ENCODE measurements at places on chromosomes 7 and 10.

- no peaks in the 10 kb centered on the region for H3K36me3 ChIP-seq
- H3K4me3 ChIP-seq, result peak overlapping the region; percentile 34
- DNase-seq, result peak; percentile 76
- peak overlapping the region; percentile 43 for H3K27ac ChIP-seq
- H3K27me3 ChIP-seq, result peaks cover 5% of the 10 kb centered on the region
- peaks cover 9% of the 10 kb centered on the region for H3K4me1 ChIP-seq
These were observed 69.5 kb upstream of the ZNF438 start for GRCh38 chr10:31101123-31101522.

DNA sequence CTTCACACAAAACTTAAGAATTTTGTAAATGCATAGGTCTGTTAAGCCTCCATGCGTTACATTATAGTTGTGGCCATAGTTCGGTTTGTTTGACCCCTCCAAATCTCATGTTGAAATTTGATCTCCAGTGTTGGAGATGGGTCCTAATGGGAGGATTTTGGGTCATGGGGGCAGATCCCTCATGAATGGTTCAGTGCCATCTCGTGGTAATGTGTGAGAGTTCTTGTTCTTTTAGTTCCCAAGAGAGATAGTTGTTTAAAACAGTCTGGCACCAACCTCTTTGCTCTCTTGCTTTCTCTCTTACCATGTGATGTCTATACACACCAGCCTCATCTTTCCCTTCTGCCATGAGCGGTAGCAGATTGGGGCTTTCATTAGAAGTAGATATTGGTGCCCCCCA is 264.3 kb downstream of the TCF7L2 start:
- H3K36me3 ChIP-seq, result no peaks in the 10 kb centered on the region
- DNase-seq, result no peak
- H3K27me3 ChIP-seq, result peaks cover 34% of the 10 kb centered on the region
- H3K4me3 ChIP-seq, result no peak overlapping the region
- H3K4me1 ChIP-seq, result no peaks in the 10 kb centered on the region

- H3K4me1 ChIP-seq, result no peaks in the 10 kb centered on the region
- no peak for DNase-seq
- peaks cover 20% of the 10 kb centered on the region for H3K27me3 ChIP-seq
- H3K4me3 ChIP-seq, result no peak overlapping the region
These were observed 104.2 kb upstream of the EEPD1 start for GRCh38 chr7:36048902-36049240.

- H3K4me3 ChIP-seq, result no peak overlapping the region
- H3K27me3 ChIP-seq, result peaks cover 6% of the 10 kb centered on the region
- no peak overlapping the region for H3K27ac ChIP-seq
- no peaks in the 10 kb centered on the region for H3K36me3 ChIP-seq
- DNase-seq, result no peak
- no peaks in the 10 kb centered on the region for H3K4me1 ChIP-seq
These were observed 101.4 kb downstream of the ANK3 start for GRCh38 chr10:60288256-60288655.

- no peak overlapping the region for H3K4me3 ChIP-seq
- H3K4me1 ChIP-seq, result no peaks in the 10 kb centered on the region
- H3K27me3 ChIP-seq, result peaks cover 2% of the 10 kb centered on the region
- no peak for DNase-seq
These were observed 151.6 kb upstream of the SLC26A5 start for GRCh38 chr7:103597606-103598005.

GRCh38 chr7:29886827-29887226 is 80.5 kb downstream of the WIPF3 start:
- H3K27me3 ChIP-seq, result peaks cover 6% of the 10 kb centered on the region
- no peak overlapping the region for H3K4me3 ChIP-seq
- no peak for DNase-seq

GRCh38 chr10:10644008-10644646 is 373.5 kb upstream of the CELF2 start:
- H3K4me1 ChIP-seq, result no peaks in the 10 kb centered on the region
- no peak for DNase-seq
- no peak overlapping the region for H3K4me3 ChIP-seq

GRCh38 chr7:138228119-138228518 is 151.9 kb downstream of the AKR1D1 start:
- H3K4me3 ChIP-seq, result no peak overlapping the region
- no peak overlapping the region for H3K27ac ChIP-seq
- DNase-seq, result no peak
- H3K27me3 ChIP-seq, result no peaks in the 10 kb centered on the region
- H3K36me3 ChIP-seq, result no peaks in the 10 kb centered on the region
- H3K4me1 ChIP-seq, result no peaks in the 10 kb centered on the region

DNA sequence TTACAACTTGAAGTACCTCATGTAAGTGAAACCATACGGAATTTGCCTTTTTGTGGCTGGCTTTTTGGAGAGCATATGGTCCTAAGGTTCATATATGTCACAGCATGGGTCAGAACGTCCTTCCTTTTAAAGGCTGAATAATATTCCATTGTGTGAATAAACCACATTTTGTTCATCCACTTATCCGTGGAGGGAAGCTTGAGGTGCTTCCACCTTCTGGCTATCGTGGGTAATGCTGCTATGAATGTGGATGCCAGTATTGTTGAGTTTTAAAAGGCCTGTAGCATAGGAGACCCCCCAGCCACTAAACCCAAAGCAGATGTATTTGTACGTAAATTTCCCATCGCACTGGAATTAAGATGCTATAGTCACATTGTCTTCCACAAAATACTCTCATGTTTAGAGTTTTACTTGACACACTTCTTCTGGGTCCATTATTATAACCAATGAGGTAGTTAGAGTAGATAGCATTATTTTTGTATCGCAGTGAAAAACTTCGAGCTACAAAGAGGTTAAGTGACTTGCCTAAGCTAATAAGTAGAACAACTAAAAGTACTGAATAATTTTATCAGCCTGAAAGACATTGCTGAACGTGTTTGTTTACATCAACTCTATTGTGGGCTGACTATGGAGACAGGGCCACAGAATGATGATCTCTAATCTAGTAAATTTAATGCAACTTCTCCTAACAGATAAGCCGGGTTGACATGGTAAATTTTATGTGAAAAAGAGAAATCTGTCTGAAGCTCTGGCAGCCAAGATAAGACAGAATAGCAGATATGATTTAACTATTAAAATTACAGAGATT is 183.0 kb upstream of the CTBP2 start:
- H3K4me3 ChIP-seq, result no peak overlapping the region
- H3K4me1 ChIP-seq, result no peaks in the 10 kb centered on the region
- no peaks in the 10 kb centered on the region for H3K36me3 ChIP-seq
- no peak for DNase-seq

GRCh38 chr10:3465406-3465891 is 292.9 kb upstream of the PITRM1 start:
- H3K4me1 ChIP-seq, result peaks cover 19% of the 10 kb centered on the region
- H3K27me3 ChIP-seq, result peaks cover 12% of the 10 kb centered on the region
- no peak overlapping the region for H3K4me3 ChIP-seq
- no peak overlapping the region for H3K27ac ChIP-seq
- DNase-seq, result no peak

- no peak for DNase-seq
- H3K27me3 ChIP-seq, result no peaks in the 10 kb centered on the region
- peaks cover 22% of the 10 kb centered on the region for H3K4me1 ChIP-seq
- no peak overlapping the region for H3K27ac ChIP-seq
- H3K4me3 ChIP-seq, result no peak overlapping the region
These were observed 66.6 kb downstream of the CUBN start for GRCh38 chr10:17062955-17063484.

DNA sequence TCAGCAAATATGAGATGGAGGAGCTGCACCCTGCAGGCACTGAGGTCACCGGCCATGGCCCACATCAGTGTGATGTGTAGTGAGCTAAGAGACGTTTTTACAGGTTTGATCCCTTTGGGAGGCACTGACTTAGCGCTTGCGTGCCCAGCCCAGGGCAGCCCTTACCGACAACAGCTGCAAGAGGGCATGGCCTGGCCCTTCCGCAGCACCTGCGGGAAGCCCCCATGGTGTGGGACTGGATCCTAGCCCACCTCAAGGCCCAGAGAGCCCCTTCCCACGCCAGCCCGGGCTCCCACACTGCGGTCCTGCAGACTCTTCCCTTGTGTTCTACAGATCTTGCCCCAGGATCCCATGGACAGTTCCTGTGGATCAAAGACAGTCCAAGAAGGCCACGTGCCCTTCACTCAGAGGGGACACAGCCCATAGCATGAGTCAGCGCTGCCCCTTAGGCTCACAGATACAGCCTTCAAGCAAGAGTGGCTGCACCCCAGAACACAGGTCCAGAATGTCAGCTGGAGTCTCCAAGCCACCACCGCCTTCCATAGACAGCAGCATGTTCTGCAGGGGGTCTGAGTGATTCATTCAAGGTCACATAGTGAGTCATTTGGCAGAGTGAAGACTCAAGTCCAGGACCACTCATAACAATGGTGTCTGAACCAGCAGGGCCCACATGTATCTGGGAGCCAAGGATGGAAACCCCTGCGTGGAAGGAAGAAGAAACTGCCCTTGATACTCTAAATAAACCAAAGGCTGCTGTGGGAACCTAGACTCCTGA is 25.4 kb downstream of the TLL2 start:
- no peaks in the 10 kb centered on the region for H3K36me3 ChIP-seq
- no peak for DNase-seq
- H3K27me3 ChIP-seq, result peaks cover 22% of the 10 kb centered on the region
- H3K4me3 ChIP-seq, result no peak overlapping the region
- peaks cover 4% of the 10 kb centered on the region for H3K4me1 ChIP-seq
- no peak overlapping the region for H3K27ac ChIP-seq

DNA sequence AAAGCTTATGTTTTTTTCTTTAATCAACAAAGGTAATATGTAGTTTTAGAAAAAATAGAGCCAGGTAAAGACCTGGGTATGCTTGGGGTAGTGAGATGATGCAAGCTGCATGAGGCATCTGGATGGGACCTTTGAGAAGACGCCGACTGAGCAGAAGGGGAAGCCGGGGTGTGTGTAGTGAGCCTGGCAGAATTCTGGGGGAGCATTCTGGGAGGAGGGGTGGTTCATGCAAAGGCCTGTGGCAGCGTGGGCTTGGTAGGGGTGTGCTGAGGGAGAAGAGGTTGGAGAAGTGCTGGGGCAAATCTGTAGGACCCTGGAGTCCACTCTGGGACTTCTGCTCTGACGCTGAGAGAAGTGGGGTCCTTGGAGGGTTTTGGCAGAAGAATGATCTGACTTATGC is 33.9 kb upstream of the SHH start:
- H3K27ac ChIP-seq, result no peak overlapping the region
- DNase-seq, result no peak
- H3K27me3 ChIP-seq, result no peaks in the 10 kb centered on the region
- H3K4me1 ChIP-seq, result no peaks in the 10 kb centered on the region
- no peaks in the 10 kb centered on the region for H3K36me3 ChIP-seq

GRCh38 chr7:87432536-87432935 is 42.9 kb downstream of the ABCB4 start:
- DNase-seq, result no peak
- no peaks in the 10 kb centered on the region for H3K36me3 ChIP-seq
- H3K4me3 ChIP-seq, result no peak overlapping the region
- H3K4me1 ChIP-seq, result no peaks in the 10 kb centered on the region
- peaks cover 11% of the 10 kb centered on the region for H3K27me3 ChIP-seq
- no peak overlapping the region for H3K27ac ChIP-seq

- no peaks in the 10 kb centered on the region for H3K36me3 ChIP-seq
- no peak for DNase-seq
- no peaks in the 10 kb centered on the region for H3K27me3 ChIP-seq
- H3K4me3 ChIP-seq, result no peak overlapping the region
- H3K27ac ChIP-seq, result no peak overlapping the region
These were observed 75.8 kb downstream of the ZRANB1 start for GRCh38 chr10:125017547-125018298.

DNA sequence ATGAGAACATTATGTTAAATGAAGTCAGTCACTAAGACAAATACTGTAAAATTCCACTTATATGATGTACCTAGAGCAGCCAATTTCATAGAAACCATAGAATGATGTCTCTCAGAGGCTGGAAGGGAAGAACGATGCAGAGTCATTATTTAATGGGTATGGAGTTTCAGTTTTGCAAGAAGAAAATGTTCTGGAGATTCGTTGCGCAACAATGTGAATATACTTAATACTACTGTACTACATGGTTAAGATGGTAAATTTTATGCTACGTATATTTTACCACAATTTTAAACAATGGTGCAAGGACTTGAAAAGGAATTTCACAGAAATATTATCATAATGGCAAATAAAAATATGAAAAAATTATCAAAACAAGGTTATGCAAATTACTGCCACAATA is 972.6 kb downstream of the KCNMA1 start:
- no peak overlapping the region for H3K27ac ChIP-seq
- H3K4me1 ChIP-seq, result no peaks in the 10 kb centered on the region
- H3K4me3 ChIP-seq, result no peak overlapping the region
- no peaks in the 10 kb centered on the region for H3K27me3 ChIP-seq
- DNase-seq, result no peak

GRCh38 chr10:95795602-95796001 is 39.6 kb downstream of the ENTPD1 start:
- peaks cover 53% of the 10 kb centered on the region for H3K36me3 ChIP-seq
- H3K27me3 ChIP-seq, result no peaks in the 10 kb centered on the region
- H3K27ac ChIP-seq, result peak overlapping the region; percentile 97
- peak overlapping the region; percentile 73 for H3K4me3 ChIP-seq
- peaks cover 76% of the 10 kb centered on the region for H3K4me1 ChIP-seq

DNA sequence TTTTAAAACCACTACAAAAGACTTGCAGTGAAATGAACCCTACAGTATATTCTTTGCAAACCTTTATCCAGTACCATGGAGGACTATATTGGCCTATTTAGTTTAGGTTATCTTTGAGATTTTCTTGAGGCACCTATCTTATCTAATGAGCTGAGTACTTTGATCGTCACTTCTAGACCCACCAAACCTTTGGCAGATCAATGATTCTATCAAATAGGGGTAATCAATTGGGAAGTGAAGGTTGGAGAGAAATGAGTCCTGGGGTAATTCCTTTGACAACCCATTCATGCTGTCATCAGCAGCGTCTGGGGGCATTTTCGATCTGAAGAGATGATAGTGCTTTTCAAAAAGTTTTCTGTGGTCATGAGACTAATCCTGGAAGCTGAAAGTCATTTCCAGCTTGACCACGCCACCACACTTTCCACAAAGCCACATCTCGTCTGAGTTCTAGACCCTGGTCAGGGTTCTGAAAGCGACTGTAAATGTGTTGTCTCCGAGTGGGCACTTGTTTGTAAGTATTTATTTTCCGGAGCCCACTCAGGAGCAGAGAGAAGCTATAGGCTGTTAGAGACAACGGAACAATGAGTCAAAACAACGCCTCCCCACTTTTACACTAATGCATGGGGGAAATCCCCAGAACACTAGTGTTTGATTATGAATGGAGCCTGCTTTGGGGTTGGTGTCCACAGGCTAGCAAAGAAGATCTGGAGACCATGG is 4.8 kb downstream of the EGR2 start:
- H3K36me3 ChIP-seq, result peaks cover 30% of the 10 kb centered on the region
- peak; percentile 89 for DNase-seq
- H3K4me3 ChIP-seq, result peak overlapping the region; percentile 100
- peak overlapping the region; percentile 100 for H3K27ac ChIP-seq
- no peaks in the 10 kb centered on the region for H3K27me3 ChIP-seq

- peaks cover 25% of the 10 kb centered on the region for H3K36me3 ChIP-seq
- peak within 1 kb of the TSS; percentile 94 for H3K27ac ChIP-seq
- H3K27me3 ChIP-seq, result no peaks in the 10 kb centered on the region
These were observed at the start of gene HUS1 for GRCh38 chr7:47979145-47979831. Gene HUS1, minus strand, starts transcription at chr7:47979615. Its CDS starts 96 bp downstream, at chr7:47979519.
